Ovary (tissue), 10 donors: ENCODE measurements at places on chromosomes 7 and 10.

- H3K27me3 ChIP-seq: no peaks in the 10 kb centered on the region
- H3K4me1 ChIP-seq: no peaks in the 10 kb centered on the region
- H3K4me3 ChIP-seq: no peak overlapping the region
These were observed 14.9 kb downstream of the DYDC2 start for GRCh38 chr10:80371467-80371866.

GRCh38 chr10:105974803-105975456, 1189.6 kb downstream of the SORCS1 start:
- H3K36me3 ChIP-seq: no peaks in the 10 kb centered on the region
- no peak overlapping the region for H3K4me3 ChIP-seq
- H3K27ac ChIP-seq: no peak overlapping the region
- H3K27me3 ChIP-seq: no peaks in the 10 kb centered on the region
- no peaks in the 10 kb centered on the region for H3K4me1 ChIP-seq

DNA sequence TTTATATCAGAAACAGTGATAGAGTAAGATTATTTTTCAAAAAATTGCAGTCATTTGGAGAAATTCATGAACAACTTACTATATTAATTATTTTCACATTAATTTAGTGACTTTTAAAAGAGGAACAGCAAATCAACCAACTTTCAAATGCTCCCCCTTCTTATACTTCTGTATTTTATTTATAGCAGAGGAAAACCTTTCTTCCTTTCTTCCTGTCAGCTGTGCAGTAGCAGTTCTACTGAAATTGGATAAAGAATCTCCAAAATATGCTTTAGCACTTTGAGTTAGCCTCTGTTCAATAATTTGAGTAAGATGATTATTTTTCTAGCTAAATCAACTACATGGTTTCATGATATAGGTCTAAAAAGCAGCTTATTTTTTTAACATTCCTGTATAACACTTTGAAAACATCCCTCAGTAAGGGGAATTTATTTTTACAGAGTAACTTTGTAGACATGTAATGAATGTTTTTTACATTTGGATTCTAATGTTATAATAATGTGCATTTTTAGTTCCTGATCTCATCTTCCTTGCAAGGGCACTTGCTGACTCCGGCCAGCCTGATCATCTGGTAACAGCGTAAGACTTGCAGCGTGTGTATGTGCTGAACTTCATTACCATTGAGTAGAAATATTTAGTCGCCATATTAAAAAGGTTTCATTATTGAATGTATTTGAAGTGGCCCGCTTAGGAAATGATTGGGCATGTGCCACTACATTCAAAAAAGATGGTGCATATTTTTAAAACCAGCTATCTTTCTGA, 158.3 kb upstream of the HDAC9 start:
- H3K27me3 ChIP-seq: no peaks in the 10 kb centered on the region
- no peak for DNase-seq
- H3K4me3 ChIP-seq: no peak overlapping the region
- no peaks in the 10 kb centered on the region for H3K36me3 ChIP-seq

DNA sequence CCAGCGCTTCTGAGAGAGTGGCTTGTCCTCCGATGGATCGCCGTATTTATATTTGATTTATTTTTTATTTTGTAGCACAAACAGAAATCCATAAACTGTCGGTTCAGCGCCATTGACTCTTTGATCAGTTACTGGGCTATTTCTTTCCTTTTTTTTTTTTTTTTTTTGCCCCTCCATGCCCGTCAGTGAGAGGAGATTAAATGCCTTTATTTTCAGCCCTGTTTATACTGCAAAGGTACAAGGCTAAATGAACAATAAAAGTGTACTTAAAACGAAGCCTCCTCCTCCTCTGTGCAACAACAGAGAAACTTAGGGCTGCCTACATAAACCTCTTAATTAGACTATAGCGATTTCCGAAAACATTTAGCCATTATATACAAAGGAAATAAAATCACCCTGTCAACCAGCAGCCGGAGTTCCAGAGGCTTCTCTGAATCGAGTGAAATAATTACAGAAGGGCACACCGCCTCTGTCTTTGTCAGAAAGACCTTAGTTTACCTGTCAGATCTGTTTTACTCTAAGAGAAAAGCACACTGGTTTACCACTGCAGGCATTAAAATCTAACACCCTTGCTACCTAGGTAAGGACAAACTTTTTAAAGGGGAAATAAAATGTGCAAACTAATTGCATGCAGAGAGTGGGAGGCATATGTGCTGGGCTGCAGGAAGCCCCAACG, 3.5 kb downstream of the EBF3 start:
- H3K27ac ChIP-seq: no peak overlapping the region
- no peaks in the 10 kb centered on the region for H3K36me3 ChIP-seq
- peaks cover 8% of the 10 kb centered on the region for H3K4me1 ChIP-seq
- H3K4me3 ChIP-seq: no peak overlapping the region

- H3K27me3 ChIP-seq: no peaks in the 10 kb centered on the region
- no peak for DNase-seq
- H3K27ac ChIP-seq: no peak overlapping the region
- H3K36me3 ChIP-seq: no peaks in the 10 kb centered on the region
- no peaks in the 10 kb centered on the region for H3K4me1 ChIP-seq
These were observed 1236.6 kb downstream of the GATA3 start for GRCh38 chr10:9291081-9291480.

DNA sequence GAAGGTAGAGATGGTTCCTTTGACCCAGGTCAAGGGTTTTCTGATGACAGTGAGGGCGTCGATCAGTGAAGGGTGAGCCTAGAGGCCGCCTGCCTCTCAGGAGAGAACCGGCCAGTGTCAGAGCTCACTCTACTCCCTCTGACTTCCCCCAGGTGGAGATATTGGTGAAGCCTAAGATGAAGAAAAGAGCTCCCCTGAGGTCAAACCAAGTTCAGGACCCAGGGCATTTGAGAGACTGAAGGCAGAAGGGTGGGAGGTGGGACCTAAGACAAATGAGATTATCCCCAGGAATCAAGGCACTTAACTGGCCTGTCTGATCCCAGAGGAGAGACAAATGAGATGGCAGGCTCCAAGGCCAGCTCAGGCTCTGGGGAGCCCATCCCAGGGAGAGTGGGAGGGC, 104.7 kb downstream of the CDH23 start:
- H3K4me1 ChIP-seq: peaks cover 12% of the 10 kb centered on the region
- H3K36me3 ChIP-seq: no peaks in the 10 kb centered on the region
- no peak overlapping the region for H3K27ac ChIP-seq
- H3K4me3 ChIP-seq: no peak overlapping the region
- no peak for DNase-seq
- H3K27me3 ChIP-seq: no peaks in the 10 kb centered on the region

DNA sequence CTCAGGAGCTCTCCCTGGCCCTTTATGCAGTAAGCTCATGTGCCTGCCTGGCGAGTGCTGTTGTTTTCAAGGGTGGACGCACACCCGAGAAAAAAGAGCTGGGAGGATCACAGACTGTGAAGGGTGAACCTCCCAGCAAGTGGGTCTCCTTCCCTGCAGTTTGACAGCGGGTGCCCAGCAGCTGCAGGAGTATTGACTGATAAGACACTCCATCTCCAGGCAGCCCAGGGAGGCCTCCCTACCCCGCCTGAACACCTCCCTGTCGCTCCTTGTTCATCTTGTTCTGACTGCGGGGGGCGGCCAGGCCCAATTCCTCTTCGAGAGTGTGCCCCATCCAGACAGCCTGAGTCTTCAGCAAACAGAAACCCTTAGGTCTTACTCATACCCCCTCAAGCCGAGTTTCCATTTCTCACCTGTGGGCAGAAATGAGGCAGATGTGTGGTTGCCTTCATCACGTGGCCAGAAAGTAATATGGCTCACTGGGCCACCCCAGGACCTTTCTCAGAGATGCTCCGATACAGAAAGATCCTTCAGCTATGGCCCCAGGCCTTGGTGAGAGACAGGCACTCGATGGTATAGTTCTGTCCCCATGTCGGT, 17.2 kb downstream of the MDH2 start:
- H3K4me1 ChIP-seq: no peaks in the 10 kb centered on the region
- H3K36me3 ChIP-seq: no peaks in the 10 kb centered on the region
- H3K4me3 ChIP-seq: no peak overlapping the region
- no peak for DNase-seq
- no peak overlapping the region for H3K27ac ChIP-seq

GRCh38 chr10:77926566-77927401, at the start of gene DLG5:
TSS of gene DLG5 (minus strand) at chr10:77926755. CDS start at chr10:77926520, 235 bp downstream.
- peak within 1 kb of the TSS; percentile 79 for H3K27ac ChIP-seq
- peaks cover 8% of the 10 kb centered on the region for H3K4me1 ChIP-seq
- no peaks in the 10 kb centered on the region for H3K27me3 ChIP-seq
- H3K4me3 ChIP-seq: peak within 1 kb of the TSS; percentile 92

DNA sequence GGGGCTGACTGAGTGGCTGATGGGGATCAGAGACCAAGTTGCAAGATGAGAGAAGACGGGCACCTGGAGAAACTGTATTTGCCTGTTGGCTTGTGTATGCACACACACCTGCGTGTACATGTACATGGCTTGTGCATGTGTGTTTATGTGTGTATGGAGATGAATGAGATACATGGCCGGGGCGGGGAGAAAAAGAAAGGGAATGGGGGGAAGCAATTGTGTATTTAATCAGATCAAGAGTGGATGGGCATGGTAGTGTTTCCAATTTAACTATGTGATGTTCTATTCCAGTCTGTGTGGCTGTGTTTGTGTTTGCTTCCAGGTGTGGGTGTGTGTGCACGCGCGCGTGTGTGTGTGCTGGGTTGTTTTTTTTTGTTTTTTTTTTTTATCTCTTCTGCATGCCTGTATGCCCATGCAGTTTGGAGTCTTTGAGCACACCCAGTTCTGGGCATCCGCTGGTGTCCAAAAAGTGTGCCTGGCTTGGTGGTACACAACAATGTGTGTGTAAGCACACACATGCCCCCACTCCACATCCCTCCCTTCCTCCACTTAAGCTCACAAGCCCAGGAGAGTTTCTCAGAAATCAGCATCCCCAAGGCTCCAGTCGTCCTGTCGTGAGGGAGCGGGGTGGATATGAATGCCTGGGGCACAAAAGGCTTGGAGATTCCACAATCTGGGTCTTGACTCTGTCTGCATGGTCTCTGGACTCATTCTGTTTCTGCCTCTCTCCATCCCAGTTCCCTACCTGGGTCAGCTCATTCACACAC, 2.5 kb upstream of the VGF start:
- no peak for DNase-seq
- H3K4me3 ChIP-seq: no peak overlapping the region
- H3K27me3 ChIP-seq: peaks cover 7% of the 10 kb centered on the region
- peaks cover 15% of the 10 kb centered on the region for H3K4me1 ChIP-seq
- no peak overlapping the region for H3K27ac ChIP-seq

DNA sequence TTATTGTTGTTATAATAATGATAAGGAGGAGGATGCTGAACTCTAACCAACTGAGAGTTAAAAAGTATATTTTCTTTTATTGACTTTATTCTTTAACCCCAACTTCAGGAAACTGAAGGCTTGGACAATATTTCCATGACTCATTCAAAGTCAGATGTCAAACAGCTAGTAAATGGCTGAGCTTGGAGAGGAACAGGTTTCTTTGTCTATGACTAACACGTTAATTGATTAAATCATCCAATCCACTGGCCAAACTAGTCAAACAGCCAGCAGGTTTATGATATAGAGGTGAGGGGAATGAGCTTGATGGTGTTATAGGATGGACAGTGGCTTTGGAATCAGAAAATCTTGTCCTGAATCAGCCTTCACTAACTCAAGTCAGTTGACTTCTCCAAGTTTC, 119.1 kb upstream of the WDR11 start:
- no peaks in the 10 kb centered on the region for H3K27me3 ChIP-seq
- no peak for DNase-seq
- no peaks in the 10 kb centered on the region for H3K36me3 ChIP-seq
- no peak overlapping the region for H3K4me3 ChIP-seq

DNA sequence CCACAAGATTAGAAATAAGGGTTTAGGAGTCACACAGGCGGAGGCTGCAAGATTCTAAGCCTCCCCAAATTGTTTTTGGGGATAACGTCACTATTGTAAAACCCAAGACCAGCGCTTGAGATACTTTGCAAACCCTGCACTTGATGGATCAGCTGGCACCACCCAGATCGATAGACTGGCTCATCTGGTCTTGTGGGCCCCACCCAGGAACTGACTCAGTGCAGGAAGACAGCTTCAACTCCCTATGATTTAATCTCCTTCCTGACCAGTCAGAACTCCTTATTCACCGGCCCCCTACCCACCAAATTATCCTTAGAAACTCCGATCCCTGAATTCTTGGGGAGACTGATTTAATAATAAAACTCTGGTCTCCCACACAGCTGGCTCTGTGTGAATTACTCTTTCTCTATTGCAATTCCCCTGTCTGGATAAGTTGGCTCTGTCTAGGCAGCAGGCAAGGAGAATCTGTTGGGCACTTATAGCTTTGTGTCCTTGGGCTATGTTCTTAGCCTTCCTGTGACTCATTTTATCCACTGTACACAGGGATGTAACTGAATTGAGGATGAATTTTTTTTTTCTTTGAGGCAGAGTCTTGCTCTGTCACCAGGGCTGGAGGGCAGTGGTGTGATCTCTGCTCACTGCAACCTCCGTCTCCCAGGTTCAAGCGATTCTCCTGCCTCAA, 64.4 kb upstream of the CARD11 start:
- DNase-seq: no peak
- H3K36me3 ChIP-seq: no peaks in the 10 kb centered on the region
- H3K27ac ChIP-seq: no peak overlapping the region
- no peaks in the 10 kb centered on the region for H3K27me3 ChIP-seq
- no peaks in the 10 kb centered on the region for H3K4me1 ChIP-seq

GRCh38 chr10:23892296-23892695, 316.6 kb upstream of the KIAA1217 start:
- H3K27ac ChIP-seq: no peak overlapping the region
- H3K4me3 ChIP-seq: no peak overlapping the region
- H3K4me1 ChIP-seq: no peaks in the 10 kb centered on the region
- no peak for DNase-seq

GRCh38 chr7:73573276-73573675, 5.1 kb downstream of the TBL2 start:
- H3K27ac ChIP-seq: no peak overlapping the region
- no peaks in the 10 kb centered on the region for H3K36me3 ChIP-seq
- DNase-seq: no peak
- H3K4me1 ChIP-seq: peaks cover 8% of the 10 kb centered on the region
- no peaks in the 10 kb centered on the region for H3K27me3 ChIP-seq

GRCh38 chr10:63268149-63268797, 135.1 kb downstream of the NRBF2 start:
- H3K4me1 ChIP-seq: peaks cover 2% of the 10 kb centered on the region
- no peak for DNase-seq
- H3K27me3 ChIP-seq: no peaks in the 10 kb centered on the region
- no peaks in the 10 kb centered on the region for H3K36me3 ChIP-seq
- peak overlapping the region; percentile 50 for H3K4me3 ChIP-seq

DNA sequence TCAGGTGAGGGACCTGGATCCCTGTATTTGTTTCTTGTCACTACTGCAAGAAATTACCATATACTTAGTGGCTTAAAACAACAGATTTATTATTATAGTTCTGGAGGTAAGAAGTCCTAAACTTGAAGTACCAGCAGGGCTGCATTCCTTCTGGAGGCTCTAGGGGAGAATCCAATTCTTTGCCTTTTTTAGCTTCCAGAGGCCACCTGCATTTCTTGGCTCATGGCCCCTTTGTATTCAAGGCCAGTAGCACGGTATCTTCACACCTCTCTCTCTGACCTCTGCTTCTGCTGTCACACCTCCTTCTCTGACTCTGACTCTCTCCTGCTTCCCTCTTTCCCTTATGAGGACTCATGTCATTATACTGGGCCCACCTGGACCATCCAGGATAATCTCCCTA, 2.2 kb upstream of the LHPP start:
- no peaks in the 10 kb centered on the region for H3K27me3 ChIP-seq
- H3K4me1 ChIP-seq: no peaks in the 10 kb centered on the region
- H3K36me3 ChIP-seq: no peaks in the 10 kb centered on the region
- no peak overlapping the region for H3K27ac ChIP-seq

GRCh38 chr7:148774471-148774870, 75.8 kb downstream of the CUL1 start:
- no peak for DNase-seq
- no peaks in the 10 kb centered on the region for H3K36me3 ChIP-seq
- H3K4me1 ChIP-seq: no peaks in the 10 kb centered on the region
